ENCODE measurements at places on chromosomes 5 and 9.

DNA sequence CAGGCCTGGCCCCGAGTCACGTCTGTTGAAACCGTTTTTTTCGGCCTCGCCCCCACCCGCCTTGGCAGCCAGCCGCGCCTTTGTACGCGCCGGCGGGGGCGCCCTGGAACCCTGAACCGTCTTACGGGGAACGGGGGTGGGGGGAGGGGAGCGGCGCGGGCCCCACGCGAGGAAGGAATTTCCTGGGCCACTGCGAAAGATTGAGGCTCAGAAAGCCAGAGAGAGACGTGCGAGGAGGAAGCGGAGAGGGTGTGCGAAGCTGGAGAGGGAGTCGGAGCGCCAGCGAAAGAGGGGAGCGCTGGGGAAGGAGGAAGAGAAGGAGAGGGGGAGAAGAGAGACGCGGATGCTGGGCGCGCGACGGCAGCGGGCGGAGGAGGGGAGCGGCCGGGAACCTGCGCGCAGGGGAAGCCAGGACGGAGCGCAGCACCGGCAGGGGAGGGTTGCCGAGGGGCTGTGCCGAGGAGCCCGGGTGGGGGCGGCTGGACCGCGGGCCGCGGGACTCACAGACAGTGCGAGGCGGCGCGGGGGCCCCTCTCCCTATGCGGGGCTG, 4.6 kb upstream of the PRDM12 start:
- DNase-seq: no peak

DNA sequence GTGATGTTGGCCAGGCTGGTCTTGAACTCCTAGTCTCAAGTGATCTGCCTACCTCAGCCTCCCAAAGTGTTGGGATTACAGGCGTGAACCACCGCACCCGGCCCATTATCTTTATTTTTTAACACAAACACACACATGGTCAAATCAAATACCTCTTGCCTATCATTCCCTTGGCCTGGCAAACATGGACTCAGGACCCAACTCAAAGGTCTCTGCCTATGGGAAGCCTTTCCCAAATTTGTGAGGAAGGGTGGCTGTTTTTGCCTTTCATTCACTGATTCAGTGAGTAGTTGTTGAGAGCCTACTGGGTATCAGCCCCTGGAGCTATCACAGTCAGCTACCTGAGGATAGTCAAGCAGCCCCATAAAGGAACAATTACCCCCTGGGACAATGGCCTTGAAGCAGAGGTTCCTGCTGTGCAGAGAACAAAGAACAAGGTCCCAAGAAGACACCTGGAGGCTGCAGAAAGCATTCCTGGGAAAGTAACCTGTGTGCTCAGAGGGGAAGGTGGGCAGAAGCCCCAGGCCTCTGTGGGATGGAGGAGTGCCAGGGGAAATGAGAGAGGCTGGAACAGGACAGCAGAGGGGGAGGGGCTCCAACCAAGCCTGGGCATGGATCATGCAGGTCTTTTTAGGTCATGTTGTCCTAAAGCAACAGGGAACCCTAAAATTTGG, 126.4 kb downstream of the CRB2 start:
- DNase-seq: no peak

GRCh38 chr5:56202483-56202882, 30.6 kb downstream of the ANKRD55 start:
- DNase-seq: no peak

DNA sequence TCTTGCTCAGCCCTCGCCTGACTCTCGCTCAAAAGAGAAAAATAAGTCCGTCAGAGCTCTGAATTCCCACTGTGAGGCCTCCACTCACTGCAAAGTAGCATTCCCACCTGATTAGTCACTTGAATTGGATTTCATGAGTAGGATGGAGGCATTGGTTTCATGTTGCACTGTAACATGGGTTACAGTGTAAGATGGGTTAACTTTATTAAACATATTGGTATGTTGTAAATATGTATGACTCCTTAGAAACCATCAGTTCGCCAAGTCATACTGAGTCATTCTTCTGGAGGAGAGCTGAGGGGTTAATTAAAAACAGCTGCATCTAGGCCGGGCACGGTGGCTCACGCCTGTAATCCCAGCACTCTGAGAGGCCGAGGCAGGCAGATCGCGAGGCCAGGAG, 93.8 kb upstream of the BNC2 start:
- no peak for DNase-seq

DNA sequence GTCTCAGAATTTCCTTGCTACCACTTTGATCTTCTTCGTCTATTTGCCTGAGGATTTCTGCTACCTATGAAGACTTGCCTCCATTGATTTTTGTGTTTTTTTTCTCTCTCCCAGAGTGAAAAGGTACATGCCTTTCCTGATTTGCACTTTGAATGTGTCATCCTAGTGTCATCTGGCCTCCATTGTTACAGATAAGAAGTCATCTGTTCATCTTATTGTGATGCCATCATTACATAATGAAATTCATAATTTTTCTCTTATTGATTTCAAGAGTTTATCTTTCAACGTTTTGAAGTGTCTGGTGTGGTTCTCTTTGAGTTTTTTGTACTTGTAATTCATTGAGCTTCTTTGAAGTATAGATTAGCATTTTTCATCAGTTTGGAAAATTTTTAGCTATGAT, 144.8 kb downstream of the SH3GL2 start:
- no peak for DNase-seq

GRCh38 chr5:74538206-74538661, 102.3 kb downstream of the ENC1 start:
- DNase-seq: no peak

DNA sequence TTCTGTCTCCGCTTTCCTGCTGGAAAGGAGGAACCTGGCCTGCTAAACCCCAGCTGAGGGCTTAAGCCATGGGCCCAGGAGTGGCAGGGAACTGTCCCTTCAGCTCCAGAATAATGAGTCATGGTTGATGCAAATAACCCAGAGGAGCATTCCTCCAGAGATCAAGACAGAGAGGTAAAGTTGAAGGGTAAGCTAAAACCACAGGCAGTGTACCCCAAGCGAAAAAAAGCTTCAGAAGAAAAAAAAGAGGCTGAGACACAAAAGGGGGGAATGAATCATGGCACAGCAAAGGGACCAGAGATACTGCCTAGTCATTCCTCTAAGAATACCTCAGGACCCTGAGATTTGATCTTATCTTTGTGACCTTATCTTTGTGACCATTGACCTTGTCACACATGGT, 199.5 kb upstream of the TAS2R1 start:
- DNase-seq: no peak

Measured in NCI-H1694 (cell line).